ENCODE measurements at places on chromosomes 1 and 21.

- DNase-seq: no peak
Observed at GRCh38 chr1:42164551-42165420, at the start of gene GUCA2A. Gene GUCA2A, minus strand, starts transcription at chr1:42164745. Its CDS starts 33 bp downstream, at chr1:42164712.

GRCh38 chr1:51697166-51697565 is 80.3 kb downstream of the OSBPL9 start:
- DNase-seq: no peak

DNA sequence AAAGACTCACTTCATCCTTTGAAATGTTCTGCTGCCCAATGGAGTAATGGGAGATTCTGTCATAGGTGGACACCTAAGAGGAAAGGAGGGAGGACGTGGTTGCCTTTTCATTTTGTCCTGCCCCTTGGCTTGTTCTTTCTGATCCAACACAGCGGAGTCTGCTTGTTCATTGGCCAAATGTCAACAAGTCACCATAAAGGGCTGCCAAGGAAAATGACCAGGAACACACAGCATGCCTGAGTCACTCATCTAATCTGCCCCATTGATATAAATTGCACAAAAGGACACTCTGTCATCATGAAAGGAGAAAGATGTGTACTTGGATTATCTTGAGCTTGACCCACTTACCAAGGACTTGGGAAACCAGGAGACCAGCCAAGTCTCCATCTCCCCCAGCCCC is 422.9 kb downstream of the SETD4 start:
- DNase-seq: peak; percentile 60

- DNase-seq: no peak
Observed at GRCh38 chr1:39922251-39922688, 20.6 kb upstream of the MYCL start.

DNA sequence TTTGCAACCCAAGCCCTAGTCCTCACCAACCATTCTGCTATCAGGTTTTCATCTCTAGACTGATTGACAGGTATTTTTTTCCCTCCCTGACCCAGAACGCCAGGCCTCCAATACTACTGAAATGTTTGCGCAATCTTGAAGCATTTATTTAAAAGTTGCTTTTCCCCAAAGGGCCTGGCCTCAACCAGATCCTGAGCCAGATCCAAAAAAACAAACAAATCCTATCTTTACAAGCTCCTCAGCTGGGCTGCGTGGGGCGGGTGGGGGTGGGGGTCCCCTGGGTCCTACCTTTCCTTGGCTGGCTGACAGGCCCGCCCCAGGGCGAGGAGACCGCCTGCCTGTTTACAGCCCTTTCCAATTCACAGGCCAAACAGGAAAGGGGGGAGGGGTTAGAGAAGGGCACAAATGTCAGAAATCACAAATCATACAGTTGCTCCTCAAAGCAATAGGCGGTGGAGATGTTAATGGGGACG is 98.8 kb downstream of the FOXD2 start:
- DNase-seq: no peak

- no peak for DNase-seq
Observed at GRCh38 chr1:177710696-177711620, 258.9 kb downstream of the SEC16B start.
